ENCODE measurements at places on chromosomes 1 and 21.

DNA sequence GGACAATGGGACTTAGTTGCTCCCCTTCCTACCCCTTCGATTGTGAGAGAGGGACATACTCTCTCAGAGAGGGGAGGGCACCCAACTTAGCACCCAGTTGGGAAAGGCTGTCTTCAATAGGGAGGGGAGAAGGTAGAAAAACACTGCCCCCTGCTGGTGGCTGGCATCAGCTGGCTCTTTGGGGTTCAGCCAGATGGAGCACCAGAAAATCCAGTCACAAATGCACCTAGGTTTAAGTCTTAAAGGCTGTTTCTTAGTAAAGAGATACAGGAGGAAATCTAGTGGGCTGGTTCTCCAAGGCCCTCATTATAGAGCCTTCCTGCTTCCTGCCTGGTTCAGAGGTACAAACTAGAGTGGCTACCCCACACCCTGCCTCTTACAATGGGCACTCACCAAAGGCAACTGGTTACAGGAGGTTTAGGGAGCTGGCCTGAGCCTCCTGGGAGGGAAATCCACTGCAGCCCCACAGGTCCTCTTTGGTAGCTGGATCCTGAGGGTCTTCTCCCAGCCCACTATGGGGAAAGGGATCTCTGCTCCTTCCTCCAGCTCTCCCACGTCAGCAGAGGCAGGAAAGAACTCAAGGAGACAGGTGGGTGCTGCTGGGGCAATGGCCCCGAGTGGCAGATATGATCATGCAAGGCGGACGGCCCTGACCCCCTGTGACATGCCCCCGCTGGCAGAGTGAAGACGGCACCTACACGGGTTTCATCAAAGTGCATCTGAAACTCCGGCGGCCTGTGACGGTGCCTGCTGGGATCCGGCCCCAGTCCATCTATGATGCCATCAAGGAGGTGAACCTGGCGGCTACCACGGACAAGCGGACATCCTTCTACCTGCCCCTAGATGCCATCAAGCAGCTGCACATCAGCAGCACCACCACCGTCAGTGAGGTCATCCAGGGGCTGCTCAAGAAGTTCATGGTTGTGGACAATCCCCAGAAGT lies 28.3 kb downstream of the EIF2D start:
- DNase-seq, result peak; percentile 53

DNA sequence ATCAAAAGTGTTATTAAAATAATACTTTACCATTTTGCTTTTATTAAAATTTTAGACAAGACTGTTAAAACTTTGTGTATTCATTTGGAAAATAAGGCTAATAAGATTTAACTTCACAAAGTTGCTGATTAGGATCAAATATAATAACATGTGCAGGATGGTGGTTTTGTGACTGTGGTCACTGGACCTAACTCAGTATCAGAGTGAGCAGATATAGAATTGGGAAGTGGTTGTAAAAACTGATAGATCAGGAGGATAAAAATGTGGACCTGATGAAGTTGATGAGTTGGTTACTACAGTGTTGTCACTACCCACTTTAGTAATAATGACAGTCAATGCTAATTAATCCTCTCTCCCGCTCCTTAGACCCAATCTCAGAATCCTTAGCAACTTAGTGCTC lies 186.4 kb downstream of the AKT3 start:
- no peak for DNase-seq

- DNase-seq, result no peak
These were observed 25.3 kb downstream of the RBM11 start for GRCh38 chr21:14241297-14241696.

DNA sequence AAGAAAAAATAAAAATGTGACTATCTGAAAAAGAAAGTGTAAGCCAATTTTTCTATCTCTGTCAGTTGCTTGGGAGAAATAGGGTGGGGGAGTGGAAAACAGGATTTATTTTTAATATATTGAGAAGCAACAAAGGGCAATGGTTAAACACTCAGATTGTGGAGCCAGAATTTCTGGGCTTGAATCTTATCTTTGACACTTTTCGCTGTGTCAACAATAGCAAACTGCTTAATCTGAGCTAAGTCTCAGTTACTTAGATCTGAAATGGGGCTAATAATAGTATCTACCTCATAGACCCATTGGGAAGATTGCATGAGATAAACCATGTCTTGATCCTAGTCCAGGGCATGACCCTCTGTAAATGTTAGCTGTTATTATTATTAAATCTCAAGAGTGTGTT lies 468.1 kb downstream of the ADGRL2 start:
- DNase-seq, result no peak

DNA sequence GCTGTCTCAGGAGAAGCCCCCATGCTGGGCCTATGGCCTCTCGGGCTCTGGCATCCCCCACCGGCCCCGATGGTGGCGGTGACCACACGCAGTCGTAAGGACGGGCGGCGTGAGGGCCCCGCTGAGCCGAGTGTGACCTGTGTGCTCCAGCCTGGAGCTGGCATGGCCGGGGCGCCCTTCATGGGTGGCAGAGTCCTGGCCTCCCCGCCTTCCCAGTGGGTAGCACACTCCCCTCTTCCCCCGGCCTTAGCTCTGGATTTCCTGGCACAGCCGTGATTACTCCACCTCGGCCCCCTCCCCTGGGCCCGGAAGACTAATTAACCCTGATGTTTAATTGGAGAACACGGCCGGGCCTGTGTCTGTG lies 44.6 kb downstream of the SLX9 start:
- DNase-seq, result no peak

- DNase-seq, result no peak
These were observed 98.4 kb downstream of the C1orf94 start for GRCh38 chr1:34275150-34275549.

GRCh38 chr1:91872559-91873081 lies 13.3 kb downstream of the TGFBR3 start:
- DNase-seq, result no peak

GRCh38 chr1:31959521-31960340 lies 21.6 kb upstream of the PTP4A2 start:
- DNase-seq, result no peak

All from COR-L47 (cell line).